ENCODE measurements at places on chromosomes 2 and 18. TPM values are rescaled to one million over a fixed set of nuclear protein-coding genes. Genes with fewer than 3 reads are reported as not detected.
A peak's percentile ranks its signal among the peaks of the same experiment; 100 is the strongest.

The MC2R gene
- total RNA-seq: not detected

GRCh38 chr2:105794926-105795574, 50.3 kb downstream of the NCK2 start:
- no peak for DNase-seq

GRCh38 chr2:95115418-95115817, 6.2 kb downstream of the MRPS5 start:
- peak; percentile 24 for DNase-seq

The SERPINB11 gene
- total RNA-seq: not detected

DNA sequence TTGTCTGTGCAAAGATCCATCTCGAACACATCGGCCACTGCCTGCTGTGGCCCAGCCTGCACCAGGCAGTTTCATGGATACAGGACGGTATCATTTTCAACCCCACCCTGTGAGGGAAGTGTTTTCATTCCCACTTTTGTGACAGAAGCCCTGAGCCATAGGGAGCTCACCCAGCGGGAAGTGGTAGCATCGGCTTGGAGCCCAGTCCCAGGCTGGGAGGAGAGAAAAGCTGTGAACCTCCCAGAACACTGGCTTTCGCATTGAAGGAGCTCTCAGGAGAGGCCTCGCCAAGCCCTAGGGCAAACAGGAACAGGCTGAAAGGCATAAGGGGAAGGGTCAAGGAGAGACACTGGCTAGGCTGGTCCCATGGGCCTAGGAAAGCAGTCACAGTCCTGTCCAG, 166.1 kb downstream of the TFCP2L1 start:
- DNase-seq: no peak

- no peak for DNase-seq
Measured at GRCh38 chr2:239781454-239781853, 243.7 kb downstream of the NDUFA10 start.

DNA sequence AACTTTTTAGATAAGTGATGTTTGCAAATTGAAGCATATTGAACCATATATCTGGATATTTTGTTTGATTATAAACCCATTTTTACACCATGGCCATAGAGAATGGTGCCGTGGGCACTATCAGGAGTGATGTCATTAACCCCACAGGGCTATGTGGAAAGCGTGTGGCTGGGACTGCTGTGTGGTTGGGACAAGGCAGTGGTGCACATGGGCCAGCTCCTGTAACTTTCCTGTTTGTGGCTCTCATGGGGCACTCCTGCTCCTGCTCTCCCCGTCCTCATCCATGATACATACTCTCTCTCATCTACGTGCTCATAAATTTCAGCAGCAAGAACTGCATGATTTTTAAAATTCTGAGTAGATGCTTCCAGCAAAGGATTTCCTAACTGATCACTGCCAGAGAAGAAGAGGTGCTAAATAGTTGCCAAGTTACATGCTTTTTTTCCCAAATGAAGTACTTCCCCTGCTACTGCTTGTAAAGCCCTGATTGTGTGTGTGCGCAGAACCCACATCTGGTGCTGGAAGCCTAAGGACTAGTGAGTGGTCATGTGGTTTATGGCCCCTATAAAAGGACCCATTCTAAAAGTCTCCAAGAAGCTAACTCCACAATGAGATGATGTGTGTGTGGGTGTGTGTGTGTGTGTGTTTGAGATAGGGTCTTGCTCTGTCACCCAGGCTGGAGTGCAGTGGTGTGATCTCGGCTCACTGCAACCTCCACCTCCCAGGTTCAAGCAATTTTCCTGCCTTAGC, 240.8 kb downstream of the NEDD4L start:
- DNase-seq: no peak

GRCh38 chr2:71788601-71789240, 335.4 kb downstream of the DYSF start:
- DNase-seq: no peak

The FN1 gene
- 2,068 TPM for total RNA-seq

The SERPINB12 gene
- 0.07 TPM for total RNA-seq

DNA sequence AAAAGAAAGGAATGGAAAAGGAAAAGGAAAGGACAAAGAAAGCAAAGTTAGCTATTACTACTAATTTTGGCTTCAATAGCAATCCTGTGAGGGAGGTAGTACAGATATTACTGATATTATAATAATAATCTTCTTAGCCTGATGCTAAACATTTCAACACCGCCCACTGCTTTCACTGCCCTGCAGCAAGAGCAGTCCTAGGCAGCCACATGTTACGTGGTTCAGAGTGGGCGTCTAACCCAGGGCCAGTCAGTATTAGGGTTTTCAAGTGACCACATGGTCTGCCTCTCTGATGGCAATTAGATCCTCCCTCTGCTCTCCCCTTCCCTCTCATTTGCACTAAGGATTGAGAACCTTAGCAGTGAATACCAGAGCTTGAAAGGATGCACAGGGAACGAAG, 83.7 kb upstream of the ZNF397 start:
- no peak for DNase-seq

DNA sequence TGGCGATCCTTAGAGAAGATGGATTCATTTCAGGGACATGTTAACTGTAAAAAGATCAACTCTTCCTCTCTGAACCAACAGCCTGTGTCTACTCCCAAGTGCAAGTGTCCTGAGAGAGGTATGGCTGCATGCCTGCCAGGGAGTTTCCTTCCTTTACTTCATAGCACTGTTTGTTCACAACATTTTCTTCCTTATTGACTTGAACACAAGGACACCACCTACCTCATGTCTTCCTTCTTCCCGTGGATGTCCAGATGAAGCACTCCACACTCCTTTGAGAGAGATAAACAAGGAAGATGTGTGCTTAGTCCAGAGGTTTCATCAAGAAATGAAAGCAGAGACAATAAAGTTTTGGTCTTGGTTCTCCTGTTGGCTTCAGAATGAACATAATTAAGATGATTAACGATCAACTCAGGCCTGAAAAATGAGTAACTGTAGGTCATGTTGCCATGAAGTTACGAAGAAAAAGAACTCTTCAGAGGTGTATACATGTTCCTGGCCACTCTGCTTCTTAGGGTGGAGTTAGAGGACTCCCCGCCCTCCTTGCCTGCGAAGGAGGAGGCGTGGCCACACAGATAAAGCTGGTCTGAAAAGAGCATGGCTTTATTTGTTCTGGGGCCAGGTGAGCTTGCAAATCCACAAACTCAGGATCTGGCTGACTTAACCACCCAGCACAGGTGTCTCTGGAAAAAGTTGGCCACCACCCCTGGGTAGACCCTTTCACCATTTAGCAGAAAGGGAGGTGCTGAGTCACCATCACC, 155.0 kb upstream of the KCTD1 start:
- no peak for DNase-seq

DNA sequence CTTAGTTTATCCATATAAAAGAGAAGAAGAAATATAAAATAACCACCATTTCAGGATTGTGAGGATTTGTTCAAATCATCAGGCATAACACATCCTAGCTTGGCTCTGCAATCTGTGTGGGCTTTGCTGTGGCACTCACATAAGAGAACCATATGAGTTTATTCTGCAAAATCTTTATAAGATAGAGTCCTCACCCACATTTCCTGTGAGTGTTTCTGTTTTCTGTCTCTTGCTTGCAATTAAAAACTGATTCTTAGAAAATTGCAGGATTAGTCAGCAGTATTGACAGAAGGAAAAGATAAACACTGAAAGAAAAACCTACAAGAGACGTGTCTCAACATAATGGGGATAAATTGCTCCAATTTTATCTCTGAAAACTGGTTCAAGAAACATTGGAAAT, 258.5 kb downstream of the RND3 start:
- DNase-seq: no peak

GRCh38 chr2:32962690-32963089, 15.9 kb downstream of the LTBP1 start:
- DNase-seq: no peak

The NT5C1B gene
- total RNA-seq: not detected

DNA sequence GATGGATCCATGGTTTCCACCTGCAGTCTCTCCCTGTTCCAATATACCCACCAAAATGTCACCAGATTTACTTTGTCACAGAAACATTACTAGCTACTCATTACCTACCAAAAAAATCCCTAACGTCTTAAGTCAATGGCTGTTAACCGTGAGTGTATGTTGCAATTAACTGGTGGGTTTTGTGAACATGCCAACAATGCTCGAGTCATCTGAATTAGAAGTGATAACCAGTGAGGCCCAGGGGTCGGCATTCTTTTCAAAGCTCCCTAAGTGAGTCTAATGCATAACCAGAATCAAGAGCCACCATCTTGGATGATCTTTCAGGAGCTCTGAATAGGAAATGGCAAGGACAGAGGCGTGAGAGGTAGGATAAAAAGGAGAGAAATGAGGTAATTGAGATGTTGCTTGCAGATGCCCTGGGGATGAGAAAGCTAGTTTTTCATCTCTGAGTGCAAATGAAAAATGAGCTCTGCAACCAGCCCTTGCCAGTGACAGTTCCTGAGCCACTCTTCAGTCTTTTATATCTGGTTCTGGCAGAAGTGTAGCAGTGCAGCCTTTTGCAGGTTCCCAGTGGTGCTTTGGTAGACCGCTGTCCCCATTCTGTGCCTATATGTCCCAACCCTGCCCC, 130.0 kb upstream of the RND3 start:
- DNase-seq: no peak

GRCh38 chr18:58529714-58530354, 99.1 kb downstream of the ALPK2 start:
- DNase-seq: no peak

The LOXHD1 gene
- not detected for total RNA-seq

DNA sequence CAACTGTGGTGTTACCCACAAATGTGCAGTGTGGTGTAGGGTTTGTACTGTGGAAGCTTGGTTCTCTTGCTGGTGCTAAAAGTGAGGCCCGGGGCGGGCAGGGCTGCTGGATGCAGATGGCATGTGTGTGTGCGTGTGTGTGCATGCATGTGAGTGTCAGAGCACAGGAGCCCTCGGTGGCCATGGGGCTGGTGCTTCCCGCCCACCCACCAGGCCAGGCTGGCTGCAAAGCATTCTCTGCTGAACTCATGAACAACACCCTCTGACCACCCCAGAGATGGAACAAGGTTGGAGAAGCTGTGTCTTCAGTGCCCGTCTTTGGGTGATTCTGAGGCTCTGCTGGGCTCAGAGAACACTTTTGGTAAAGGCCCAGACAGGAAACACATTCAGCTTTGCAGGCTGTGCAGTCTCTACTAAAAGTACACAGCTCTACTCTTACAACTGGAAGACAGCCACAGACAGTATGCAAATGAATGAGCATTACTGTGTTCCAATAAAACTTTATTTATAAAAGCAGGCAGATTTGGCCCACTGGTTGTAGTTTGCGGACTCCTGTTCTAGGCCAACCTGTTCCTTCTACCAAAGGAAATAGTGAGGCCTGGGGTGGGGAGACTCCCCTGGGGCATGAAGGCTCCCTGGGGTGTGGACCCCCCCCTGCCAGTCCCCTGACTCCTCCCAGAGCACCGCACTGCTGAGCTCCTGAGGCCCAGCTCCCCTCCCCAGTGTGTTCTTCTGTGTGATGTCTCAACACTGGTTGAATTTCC, 225.3 kb upstream of the HDAC4 start:
- no peak for DNase-seq

The C2orf78 gene
- total RNA-seq: not detected

GRCh38 chr2:101114268-101114783, 36.9 kb downstream of the TBC1D8 start:
- DNase-seq: no peak

The SDC1 gene
- 1,305 TPM for total RNA-seq

DNA sequence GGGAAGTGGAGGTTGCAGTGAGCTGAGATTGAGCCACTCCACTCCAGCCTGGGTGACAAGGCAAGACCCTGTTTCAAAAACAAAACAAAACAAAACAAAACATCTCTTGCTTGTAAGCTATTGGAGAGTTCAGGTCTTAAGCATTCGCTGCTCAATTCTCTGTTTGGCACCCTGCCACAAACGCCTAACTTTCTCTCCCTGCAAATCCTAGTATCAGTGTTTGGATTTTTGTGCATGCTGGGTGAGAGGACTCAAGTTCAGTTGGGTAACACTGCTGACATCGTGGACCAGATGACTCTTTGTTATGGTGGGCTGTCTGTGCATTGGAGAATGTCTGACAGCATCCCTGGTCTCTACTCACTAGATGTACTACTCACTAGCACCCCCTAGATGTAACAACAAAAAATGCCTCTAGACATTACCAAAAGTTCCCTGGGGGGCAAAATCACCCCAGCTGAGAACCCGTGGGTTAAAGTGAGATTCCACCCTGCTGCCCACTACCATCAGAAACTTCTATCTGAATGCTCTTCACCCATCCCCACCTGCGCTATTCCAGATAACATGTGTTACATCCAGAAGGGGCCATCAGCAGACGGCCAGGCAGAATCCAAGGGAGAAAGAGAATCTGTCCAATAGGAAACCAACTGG, 50.9 kb downstream of the CACNB4 start:
- no peak for DNase-seq

DNA sequence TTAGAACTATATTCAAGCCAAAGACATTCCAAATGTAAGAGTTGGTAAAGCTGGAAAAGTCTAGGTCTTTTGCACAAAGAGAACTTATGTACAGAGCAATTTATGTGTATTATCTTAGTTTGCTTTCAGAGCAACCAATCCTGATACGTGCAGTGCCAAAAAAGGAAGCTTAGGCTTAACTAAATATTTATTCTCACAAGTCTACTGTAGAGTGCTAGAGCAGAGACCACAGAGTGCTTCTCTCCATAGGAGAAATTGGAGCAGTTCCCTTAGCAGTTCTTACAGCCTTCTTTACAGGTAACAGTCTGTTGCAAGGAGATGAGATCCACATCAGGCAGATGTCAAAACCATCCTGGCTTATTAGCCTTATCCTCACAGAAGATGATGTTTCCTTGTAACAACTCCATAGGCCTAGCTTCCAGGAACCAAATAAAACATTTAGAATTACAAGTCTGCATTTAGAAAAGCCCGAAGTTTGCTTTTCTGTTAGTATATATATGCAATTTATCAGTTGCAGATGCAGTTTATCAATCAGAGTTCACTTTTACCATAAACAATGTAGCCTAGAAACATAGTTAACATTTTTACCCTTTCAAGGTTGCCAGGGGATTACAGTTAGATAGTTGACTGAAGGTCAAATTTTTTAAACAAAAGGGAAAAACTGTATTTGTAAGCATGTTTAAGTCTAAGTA, 250.6 kb upstream of the KCNJ3 start:
- DNase-seq: no peak

The C1QL2 gene
- not detected for total RNA-seq

GRCh38 chr18:63216516-63217311, 102.9 kb downstream of the BCL2 start:
- DNase-seq: no peak

The IL1RN gene
- total RNA-seq: 28.9 TPM

The MC5R gene
- not detected for total RNA-seq

DNA sequence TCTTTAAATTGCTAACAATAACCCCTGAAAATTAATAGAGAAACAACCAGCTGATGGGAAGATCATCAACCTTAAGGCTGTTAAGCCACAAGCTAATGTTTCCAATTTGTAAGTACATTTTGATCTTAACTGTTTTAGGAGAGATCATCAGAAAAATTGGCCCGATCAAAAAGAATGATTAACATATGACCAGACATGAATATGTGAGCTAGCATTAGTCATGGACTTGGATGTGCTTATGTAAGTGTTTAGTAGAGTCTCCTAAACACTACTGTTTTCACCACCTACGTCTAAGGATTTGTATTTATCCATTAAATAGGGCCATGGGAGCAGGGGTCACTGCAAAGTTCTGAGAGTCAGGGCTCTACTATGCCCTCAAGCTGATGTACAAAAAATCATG, 4.3 kb downstream of the LMAN1 start:
- DNase-seq: no peak
